Amniotic stem cell (primary cell): ENCODE measurements at places on chromosomes 2 and 18.

- no peak for DNase-seq
Observed at GRCh38 chr18:24209558-24209957, 70.7 kb downstream of the CABYR start.

DNA sequence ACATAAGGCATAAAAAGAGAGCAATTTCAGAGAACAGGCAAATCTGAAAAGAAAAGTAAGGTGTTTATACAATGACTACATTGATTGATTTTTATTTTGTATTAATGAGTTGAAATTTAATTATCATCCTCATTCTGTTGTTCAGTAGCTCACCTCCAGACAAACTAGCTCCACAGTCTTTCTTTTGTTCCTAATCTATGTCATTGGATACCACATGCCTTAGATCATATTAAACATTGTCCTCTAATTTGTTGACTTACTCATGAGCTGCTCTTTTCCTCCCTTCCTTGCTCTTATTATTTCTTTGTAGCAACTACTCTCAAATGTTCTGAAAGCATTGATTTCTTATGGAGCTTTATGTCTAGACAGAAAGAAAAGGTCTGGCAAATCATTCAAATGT, 185.5 kb upstream of the ZSWIM2 start:
- no peak for DNase-seq

- no peak for DNase-seq
Observed at GRCh38 chr18:40063488-40063887, 1891.5 kb upstream of the PIK3C3 start.

DNA sequence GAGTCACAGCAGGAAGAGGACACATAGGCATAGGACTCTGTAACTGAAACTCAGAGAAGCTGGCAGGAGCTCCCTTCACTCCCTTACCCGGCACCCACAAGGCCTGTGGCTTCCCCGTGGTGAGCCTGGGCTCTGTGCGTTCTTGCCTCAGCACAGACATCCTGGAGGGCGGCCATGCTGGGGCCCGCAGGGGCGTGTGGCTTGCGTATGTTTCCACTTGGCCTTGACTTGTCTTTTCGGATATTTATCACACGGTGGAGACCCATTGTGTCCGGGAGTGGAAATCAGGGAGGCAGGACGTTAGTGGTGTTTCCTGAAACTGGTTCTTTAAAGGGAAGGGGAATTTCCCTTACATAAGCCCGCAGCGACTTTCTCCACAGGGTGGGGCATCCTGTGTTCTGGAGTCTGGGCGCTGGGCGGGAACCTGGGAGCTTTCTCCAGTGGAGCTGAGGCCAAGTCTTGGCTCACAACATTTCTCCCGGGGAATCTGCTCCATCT, 49.9 kb upstream of the EML6 start:
- DNase-seq: no peak

DNA sequence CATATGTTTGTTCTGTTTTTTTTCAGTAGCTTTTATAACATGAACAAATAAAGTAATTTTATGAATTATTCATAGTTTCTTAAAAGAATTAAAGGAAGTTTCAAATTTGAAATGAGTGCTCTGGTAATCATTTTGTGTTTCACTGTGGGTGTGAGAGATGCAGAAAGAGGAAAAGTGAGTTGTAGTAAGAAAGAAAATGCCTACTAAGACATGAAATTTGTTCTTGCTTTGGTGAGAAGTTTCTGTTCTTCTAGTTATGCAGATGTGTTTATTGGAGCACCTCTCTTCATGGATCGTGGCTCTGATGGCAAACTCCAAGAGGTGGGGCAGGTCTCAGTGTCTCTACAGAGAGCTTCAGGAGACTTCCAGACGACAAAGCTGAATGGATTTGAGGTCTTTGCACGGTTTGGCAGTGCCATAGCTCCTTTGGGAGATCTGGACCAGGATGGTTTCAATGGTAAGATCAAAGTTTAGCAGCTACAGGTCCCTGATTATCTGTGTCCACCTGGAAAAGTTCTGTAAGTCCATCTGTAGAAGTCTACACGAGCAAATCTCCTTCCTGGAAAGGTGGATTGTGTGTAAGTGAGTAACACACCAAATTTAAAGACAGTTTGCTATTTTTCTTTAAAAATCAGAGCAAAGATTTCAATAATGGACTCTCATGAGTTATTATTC, 51.4 kb downstream of the ITGAV start:
- no peak for DNase-seq
